ENCODE measurements at places on chromosomes 5 and 9. TPM values are rescaled to one million over a fixed set of nuclear protein-coding genes. Genes with fewer than 3 reads are reported as not detected.
A peak's percentile ranks its signal among the peaks of the same experiment; 100 is the strongest.

DNA sequence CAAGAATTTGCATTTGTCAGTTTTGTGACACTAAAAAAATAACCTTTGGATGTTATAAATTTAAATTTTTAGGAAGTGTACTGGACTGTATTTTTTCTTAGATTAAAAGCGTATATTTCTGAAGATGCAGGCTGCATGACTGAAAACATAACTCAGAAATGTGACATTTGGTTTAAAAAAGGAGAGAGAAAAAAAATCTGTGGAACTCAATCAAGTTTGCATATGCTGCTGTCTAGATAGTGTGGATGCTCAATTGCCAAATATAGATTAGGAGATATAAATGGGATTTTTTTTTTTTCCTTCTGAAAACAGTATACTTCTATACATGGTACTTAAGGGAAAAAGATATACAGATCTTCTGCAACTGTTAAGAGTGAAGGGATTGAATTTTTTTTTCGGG lies 402.3 kb downstream of the TAF11L14 start:
- no peak for DNase-seq

Gene ARL14EPL
- total RNA-seq, result under 0.01 TPM

Gene OBP2B
- not detected for total RNA-seq

Gene PLPP7
- 2.0 TPM for total RNA-seq

Gene FCN1
- not detected for total RNA-seq

Gene WNT8A
- total RNA-seq, result not detected

DNA sequence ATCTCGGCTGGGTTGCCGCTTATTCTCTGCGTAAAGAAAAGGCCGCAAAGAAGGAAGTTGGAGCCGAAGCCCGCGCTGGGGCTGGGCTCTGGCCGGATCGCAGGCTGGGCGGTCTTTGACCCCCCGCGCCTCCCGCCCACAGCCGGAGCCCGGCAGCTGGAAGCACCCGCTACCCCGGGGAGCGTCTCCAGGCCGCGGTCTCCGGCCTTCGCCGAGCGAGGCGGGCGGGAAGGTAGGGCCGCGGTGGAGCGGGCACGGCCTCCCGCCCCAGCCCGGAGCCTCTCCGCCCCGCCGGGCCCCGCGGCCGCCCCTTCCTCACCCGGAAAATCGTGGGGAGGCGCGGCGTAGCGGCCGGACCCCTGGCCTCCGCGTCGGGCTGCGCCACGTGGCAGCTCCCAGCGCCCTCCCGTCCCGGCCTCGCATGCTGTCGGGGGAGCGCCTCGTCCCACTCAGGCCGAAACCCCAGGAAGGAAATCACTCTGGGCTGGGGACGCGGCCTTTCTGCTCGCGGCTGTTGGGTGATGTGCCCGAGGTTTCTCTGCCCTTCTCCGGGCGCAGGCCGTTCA lies 12.0 kb downstream of the FOXD1 start:
- no peak for DNase-seq

- DNase-seq, result peak; percentile 93
Measured at GRCh38 chr5:173454736-173455598, 126.8 kb upstream of the STC2 start.

Gene PCSK1
- total RNA-seq, result under 0.01 TPM

- peak; percentile 56 for DNase-seq
Measured at GRCh38 chr5:6567068-6567467, 65.8 kb downstream of the NSUN2 start.

- DNase-seq, result no peak
Measured at GRCh38 chr9:134858051-134858841, 22.4 kb upstream of the FCN2 start.

Gene KIF24
- 1.1 TPM for total RNA-seq

Gene GARIN3
- not detected for total RNA-seq

DNA sequence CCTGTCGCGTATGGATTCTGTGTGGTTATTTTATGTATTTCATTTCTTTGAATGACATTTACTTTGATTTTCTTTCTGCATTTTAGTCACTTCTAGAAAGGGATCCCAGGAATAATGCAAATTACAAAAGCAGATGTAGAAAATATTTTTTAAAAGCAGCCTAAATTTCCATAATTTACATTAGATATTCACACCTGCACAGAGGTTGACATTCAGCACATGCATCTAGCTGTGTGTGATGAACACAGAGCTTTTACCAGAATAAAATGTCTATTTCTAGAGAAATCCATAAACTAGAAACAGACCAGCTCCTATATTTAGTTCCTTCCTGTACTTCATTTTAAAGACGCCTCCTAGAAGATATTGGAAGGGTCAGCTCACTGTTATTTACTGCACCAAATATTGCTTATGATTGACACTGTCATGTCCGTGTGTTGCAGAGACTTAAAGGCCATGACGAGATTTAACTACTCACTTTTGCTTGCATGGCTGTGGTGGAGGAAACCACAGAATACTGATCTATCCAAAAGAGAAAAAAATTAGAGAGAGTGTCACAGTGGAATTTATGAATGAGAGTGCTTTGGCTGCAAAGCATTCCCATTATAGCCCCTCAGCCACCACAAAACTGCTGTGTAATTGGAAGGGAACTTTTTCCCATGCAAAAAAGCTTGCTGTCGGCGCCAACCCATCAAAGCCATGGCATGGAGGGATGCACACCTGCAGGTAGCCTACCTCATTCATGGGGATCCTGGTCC lies 58.1 kb downstream of the EBF1 start:
- no peak for DNase-seq

Gene BBLN
- total RNA-seq, result 48.2 TPM

Gene FST
- total RNA-seq, result 7.6 TPM
